ENCODE measurements at places on chromosomes 5 and 9. TPM values are rescaled to one million over a fixed set of nuclear protein-coding genes. Genes with fewer than 3 reads are reported as not detected.

GRCh38 chr5:130116462-130116861 lies 212.2 kb downstream of the CHSY3 start:
- DNase-seq, result no peak
- H3K4me3 ChIP-seq, result no peak overlapping the region
- no peaks in the 10 kb centered on the region for H3K4me1 ChIP-seq
- no peaks in the 10 kb centered on the region for H3K36me3 ChIP-seq

Gene RNF180
- total RNA-seq, result 1.2 TPM

- peaks cover 4% of the 10 kb centered on the region for H3K4me1 ChIP-seq
- no peaks in the 10 kb centered on the region for H3K27me3 ChIP-seq
- no peak for DNase-seq
- no peak overlapping the region for H3K27ac ChIP-seq
- H3K4me3 ChIP-seq, result no peak overlapping the region
Measured at GRCh38 chr5:103441523-103441922, 121.1 kb downstream of the NUDT12 start.

DNA sequence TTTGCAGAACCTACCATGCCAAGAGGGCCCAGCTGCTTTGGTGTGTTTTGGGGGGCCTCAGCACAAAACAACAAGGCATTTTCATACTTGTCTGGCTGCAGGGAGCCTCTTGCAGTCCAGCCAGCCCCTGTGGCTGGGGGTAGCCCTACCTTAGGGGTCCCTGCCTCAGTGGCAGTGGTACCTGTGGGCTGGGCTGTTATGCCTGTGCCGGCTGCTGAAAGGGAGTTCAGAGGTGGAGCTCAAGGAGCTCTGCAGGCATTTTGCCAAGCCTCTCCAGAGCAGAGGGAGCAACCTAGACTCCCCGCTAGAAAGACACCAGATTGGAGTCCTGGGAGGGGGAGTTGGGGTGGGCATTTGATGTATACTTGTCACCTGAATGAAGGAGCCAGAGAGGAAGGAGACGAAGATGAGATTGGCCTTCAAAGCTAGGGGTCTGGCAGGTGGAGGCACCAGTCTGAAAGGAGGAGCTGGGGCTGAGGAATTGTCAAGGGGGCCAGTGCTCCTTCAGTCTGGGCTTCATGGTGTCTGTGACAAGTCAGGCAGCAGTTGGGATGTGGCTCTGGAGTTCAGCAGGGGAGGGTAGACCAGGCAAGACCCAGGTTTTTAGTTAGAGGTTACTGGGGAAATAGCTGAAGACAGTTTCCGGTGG lies 1.5 kb downstream of the SHROOM1 start:
- peak; percentile 45 for DNase-seq
- no peak overlapping the region for H3K27ac ChIP-seq
- no peaks in the 10 kb centered on the region for H3K36me3 ChIP-seq
- no peaks in the 10 kb centered on the region for H3K27me3 ChIP-seq
- peak overlapping the region; percentile 85 for H3K4me3 ChIP-seq

Measured in colonic mucosa (tissue), 4 donors.